ENCODE measurements at places on chromosomes 1 and 21. TPM values are rescaled to one million over a fixed set of nuclear protein-coding genes. Genes with fewer than 3 reads are reported as not detected.

OR6N1 gene
- total RNA-seq: not detected

ACAP3 gene
- total RNA-seq: 35.6 TPM

GRCh38 chr1:211336161-211336560 lies 9.5 kb downstream of the TRAF5 start:
- ATAC-seq: no peak

DNA sequence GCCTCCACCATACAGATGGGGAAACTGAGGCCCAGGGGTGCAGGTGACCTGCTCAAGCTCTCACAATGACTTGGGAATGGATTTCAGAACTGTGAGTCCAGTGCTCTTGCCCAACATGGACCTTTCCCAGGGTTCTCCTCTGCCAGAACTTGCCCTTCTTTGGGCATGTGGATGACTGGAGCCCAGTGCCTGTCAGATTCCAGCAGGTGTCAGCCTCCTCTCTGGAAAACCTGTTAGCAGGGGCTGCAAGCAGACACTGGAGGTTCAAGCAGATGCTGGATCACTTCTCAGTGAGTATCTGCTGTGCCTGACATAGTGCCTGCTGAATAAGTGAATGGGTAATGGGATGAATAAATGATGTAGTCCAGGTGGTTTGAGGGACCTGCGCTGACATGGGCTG lies 314.2 kb upstream of the POU3F1 start:
- no peak for ATAC-seq

GRCh38 chr21:15795533-15795932 lies 65.8 kb downstream of the USP25 start:
- ATAC-seq: no peak

GRCh38 chr1:198162091-198162767 lies 5.4 kb downstream of the NEK7 start:
- no peak for ATAC-seq

- no peak for ATAC-seq
These were observed 997 bp upstream of the SIM2 start for GRCh38 chr21:36697851-36698384.

DNA sequence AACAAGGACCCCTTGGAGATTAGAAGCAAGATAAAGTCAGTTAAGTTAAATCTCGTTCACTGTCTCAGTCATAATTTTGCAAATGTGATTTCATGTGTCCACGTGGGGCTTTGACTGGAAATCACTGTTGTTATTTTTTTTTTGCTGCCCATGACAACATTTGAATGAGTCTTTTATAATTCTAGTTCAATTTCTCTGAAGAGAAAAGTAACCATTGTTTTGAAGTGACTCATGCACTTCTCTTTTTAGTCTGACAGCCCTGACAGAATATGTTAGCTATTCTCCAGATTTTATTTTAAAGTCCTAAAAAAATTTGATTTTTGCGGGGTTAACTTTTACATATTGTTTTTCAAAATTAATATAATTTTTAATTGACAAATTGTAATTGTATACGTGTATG lies 30.7 kb upstream of the NLRP3 start:
- ATAC-seq: no peak

GRCh38 chr1:114338191-114338890 lies 172.7 kb downstream of the TRIM33 start:
- ATAC-seq: no peak

DNA sequence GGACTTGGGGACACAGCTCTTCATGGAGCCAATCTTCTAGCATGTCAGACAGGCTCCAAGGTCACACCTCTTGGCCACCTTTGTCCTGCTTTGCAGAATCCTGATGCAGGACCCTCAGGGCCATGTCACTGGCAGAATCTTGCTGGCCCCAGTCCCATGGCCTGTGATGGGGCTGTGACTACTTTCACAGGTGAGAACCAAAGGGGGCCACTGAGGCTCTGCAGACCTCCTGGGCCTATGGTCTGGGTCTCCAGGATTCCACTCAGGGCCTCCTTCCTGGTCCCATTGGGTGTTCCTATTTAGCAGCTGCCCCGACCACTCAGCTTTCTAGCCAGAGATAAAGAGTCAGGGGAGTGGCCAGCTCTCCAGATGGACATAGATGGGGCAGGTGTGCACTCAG lies 238.7 kb downstream of the MATN1 start:
- ATAC-seq: no peak
